NCI-H526 treated with DMSO at 0.1 percent for 48 hours (cell line): ENCODE measurements at places on chromosomes 2 and 18.

DNA sequence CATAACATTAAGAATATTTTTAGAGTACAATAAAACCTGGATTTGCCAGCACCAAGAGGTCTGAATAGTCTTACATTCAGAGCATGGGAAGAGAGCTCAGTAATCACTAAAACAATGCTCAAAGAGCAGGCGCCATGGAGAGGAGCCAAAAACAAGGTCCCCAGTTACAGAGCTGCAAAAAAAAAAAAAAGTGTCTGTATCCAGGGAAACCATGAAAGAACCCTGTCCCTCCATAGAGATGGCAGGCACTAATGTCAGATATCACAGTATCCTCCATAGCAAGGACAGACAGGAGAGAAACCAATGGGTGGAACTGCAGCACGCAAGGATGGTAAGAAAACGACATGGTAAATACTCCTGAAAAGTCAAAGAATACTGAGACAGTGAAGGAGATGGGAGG, 19.5 kb downstream of the FBXO15 start:
- DNase-seq = no peak

GRCh38 chr2:69087912-69088240, 74.9 kb downstream of the ANTXR1 start:
- no peak for DNase-seq

GRCh38 chr2:113058998-113059960, at the start of gene IL36RN:
Gene IL36RN (plus strand): TSS chr2:113059198. CDS start chr2:113059439, 241 bp downstream.
- DNase-seq = no peak

GRCh38 chr2:14751581-14751980, 119.1 kb downstream of the LRATD1 start:
- no peak for DNase-seq

DNA sequence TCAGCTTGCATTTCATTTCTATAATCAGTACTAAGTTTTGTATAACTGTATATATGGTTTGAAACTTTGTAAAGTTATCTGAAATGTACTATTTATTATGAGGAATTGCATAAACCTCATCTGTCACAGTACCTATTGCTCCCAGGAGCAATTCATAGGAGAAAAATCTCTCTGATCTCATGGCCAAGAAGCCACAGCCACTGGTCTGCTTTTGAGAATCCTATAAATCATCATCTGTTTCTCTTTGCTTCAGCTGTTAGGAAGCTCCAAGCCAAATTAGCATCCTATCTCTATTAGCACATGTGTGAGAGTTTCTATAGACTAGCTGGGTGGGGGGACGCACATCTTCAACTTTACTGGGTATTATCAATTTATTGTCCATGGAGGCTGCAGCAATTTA, 210.3 kb downstream of the CYP26B1 start:
- DNase-seq = no peak

DNA sequence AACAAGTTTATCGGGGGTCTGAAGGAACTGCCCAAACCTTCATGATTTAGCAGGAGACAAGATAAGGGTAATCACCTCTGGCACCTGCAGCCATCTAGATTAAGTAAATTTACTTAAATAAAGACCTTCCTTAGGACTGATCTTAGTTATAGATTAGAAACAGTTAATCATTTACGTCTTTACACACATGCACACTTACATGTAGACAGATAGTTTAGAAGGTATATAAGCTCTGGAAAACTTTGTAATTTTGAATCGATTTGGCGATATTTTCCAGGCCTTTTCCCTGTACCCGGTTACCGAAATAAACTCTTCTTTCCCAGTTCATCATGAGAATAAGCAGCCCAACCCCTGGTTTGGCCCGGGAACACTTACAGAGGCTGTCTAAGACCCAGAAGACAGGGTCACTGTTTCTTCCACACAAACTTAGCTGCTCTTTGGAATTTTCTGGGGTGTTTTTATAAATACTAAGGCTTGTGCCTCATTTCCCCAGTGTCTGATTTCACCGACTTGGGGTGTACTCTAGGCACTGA, 560 bp upstream of the SKA1 start:
- DNase-seq = no peak

GRCh38 chr2:227020416-227020815, 143.6 kb downstream of the COL4A4 start:
- no peak for DNase-seq

DNA sequence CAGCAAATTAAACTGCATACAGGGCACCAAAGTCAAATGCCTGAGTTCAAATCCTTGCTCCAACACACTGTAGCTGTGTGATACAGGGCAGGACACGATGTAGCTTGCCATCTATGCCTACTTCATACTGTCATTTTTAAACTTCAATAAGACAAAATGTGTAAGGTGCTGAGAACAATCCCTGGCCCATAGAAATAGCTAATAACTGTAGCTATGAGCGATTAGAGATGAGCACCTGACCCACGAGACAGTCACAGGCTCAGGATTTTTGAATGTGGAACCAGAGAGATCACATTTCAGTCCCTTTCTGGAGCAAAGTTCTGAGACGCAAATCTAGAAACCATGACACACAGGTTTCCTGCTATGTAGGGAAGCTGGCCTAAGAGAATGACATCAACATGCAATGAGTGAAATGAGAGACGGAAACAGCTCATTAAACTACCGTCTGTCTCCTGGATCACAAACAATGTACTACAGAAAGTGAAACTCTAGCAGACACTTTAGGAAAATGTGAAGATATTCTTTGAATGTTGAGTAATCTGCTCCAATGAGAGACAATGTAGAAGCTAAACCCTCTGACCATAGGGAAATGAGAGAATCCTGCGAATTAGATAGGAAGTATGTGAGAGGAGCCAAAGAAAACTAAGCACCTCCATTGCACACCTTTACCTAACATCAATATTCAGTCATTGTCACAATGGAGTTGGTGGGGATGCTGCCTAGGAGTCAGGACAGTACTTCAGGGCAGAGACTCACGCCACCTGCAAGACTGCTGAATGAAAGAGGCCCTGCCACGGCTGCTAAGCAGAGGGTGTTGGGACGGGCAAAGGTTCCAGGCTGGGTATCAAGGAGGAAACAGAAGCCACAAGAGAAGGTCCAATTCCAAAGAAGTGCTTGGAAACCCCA, 25.5 kb downstream of the B4GALT6 start:
- peak; percentile 74 for DNase-seq
